Left lobe of liver (tissue), 2 donors: ENCODE measurements at places on chromosomes 1 and 21. TPM values are rescaled to one million over a fixed set of nuclear protein-coding genes. Genes with fewer than 3 reads are reported as not detected.

BMP8A gene
- total RNA-seq = not detected

EXO1 gene
- 0.33 TPM for total RNA-seq

SLC50A1 gene
- 22.4 TPM for total RNA-seq

ANGEL2 gene
- 15.6 TPM for total RNA-seq

LCE1B gene
- total RNA-seq = not detected

BGLAP gene
- total RNA-seq = 1.8 TPM

TBX15 gene
- total RNA-seq = 15.0 TPM

PDE4B gene
- total RNA-seq = 2.4 TPM

NBPF4 gene
- not detected for total RNA-seq

- DNase-seq = no peak
Observed at GRCh38 chr1:80896781-80897356, 903.9 kb upstream of the ADGRL2 start.

GRCh38 chr1:117661027-117661426 is 55.2 kb downstream of the TENT5C start:
- no peak for DNase-seq

- peak; percentile 10 for DNase-seq
Observed at GRCh38 chr1:29397981-29398380, 161.7 kb downstream of the PTPRU start.

DNA sequence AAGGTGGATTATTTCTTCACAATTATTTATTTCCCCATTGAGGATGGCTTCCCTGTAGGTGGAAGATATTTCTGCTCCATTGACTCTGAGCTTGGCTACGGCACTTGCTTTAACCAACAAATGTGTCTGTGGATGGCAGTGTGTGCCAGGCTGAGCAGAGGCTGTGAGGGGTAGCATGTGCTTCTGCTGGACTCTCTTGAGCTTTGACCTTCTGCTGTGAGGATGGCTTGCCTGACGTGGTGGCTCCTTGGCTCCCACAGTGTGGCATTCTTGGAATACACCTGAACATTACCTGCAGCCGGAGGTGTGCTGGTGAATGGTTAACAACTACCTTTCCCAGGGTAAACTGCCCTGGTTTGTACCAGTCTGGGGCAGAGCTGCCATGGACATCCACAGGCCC is 46.8 kb downstream of the WDR3 start:
- no peak for DNase-seq

DNA sequence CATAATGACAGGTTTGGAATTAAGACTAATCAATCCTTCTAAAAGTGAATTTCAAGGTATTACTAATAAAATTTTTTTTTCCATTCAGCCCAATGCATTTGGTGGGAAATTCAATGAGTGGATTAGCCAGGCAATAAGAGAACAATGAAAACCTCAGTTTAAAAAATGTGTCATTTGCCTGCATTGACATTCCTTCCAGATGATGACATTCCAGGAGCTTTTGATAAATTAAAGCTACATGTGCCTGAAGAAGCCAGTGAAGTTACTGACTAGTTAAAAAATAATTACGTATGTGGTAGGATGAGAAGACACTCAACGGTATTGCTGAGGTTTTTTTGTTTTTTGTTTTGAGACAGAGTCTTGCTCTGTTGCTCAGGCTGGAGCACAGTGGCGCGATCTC is 37.9 kb upstream of the RC3H1 start:
- DNase-seq = no peak

DNA sequence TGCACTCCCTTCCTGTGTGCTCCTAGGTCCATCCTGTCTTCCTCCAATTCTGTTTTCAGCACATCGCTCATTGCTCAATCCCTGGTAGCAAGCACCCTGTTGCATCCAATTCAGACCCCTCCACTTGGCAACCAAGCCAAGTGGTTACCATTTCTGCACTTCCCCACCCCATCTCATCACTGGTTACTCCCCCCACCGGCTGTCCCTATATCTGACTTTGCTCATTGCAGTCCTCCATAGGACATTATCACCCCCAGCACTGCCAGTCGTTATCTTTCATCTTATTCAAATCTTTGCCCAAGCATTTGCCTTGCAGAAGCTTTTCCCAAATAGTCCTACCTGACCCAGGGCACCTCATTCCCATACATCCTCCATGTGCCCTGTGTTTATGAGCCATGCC is 2.1 kb upstream of the TMEM9 start:
- no peak for DNase-seq

DNA sequence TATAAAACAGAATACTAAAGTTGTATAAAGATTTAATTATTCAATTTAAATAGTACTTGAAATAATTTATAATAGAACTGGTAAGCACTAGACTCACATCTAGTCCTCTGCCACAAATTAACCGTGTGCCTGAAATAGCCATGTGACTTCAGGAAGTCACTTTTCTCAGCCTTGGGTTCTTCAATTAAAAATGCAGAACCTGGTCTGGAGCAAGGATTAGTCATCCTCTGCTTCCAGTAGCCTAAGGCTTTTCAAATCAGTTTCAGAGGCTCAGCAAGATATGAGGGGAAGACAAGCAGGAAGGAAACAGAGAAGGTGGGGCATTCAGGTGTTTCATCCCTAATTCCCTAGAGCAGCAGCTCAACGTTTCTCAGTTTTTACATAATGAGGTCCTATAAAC is 23.0 kb downstream of the DPH5 start:
- DNase-seq = no peak

DNA sequence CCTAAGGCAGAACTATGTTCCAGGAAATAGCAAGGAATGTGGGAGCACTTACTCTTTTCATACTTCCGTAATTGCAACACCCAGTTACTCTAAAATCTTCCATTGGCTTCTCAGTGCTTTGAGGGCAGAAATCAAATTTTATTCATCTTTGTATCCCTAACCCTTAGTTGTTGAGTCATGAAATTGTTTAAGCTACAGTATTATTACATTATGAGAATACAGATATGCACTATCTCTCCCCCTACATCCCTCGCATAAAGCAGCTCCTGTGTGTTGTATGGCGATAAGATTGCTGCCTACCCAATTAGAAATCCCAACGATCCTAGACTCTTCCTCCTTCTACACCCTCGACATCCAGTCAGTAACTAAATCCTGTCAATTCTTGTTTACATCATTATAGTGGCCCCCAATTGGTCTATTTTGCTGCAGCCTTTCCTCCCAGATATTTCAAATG is 2.6 kb downstream of the AIDA start:
- DNase-seq = no peak

DNA sequence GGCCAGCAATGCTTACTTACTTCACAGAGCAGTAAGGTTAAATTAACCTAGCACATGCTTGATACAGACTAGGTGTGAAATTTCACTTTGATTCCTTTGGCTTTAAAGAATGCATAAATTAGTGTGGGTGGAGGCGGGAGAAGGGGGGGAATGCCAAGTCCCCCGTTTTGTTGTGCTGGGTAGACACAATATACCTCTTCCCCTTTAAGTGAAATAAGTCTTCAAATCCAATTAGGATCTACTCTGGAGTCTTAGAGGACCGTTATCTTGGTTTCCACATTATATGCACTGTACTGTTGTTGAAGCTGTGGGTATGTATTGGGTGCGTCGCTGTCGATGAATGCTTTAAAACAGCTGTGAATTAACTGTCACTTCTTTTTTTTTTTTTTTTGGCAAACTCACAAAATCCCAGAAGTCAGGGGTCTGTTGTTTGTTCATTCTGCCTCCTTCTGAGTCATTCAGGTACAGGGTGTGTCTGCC is 1.6 kb upstream of the S1PR1 start:
- DNase-seq = no peak

GRCh38 chr1:204493145-204493983 is 1.2 kb downstream of the PIK3C2B start:
- peak; percentile 76 for DNase-seq

DNA sequence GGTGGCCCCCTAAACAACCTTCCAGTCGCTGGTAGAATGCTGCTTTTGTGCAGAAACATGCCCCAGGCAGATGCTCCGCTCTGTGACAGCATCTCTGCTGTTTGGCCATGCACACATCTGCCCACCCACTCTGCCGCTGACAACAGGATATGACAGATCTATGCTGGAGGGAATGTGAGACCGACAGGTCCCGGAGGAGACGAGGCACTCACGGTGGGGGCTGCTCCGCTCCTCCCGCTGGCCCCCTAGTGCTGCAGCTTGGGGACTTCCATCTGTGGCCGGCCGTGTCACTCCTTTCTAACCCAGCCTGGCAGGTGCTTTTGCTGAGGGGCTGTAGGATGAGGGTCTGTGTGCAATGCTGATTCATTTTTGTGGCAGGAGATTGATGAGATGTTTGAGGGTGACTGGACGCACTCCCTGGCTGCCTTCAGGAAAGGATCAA is 49.1 kb upstream of the DMRTB1 start:
- no peak for DNase-seq

- DNase-seq = no peak
Observed at GRCh38 chr1:220067269-220068204, 21.2 kb upstream of the EPRS1 start.

- no peak for DNase-seq
Observed at GRCh38 chr1:221696718-221697461, 45.0 kb downstream of the DUSP10 start.

DNA sequence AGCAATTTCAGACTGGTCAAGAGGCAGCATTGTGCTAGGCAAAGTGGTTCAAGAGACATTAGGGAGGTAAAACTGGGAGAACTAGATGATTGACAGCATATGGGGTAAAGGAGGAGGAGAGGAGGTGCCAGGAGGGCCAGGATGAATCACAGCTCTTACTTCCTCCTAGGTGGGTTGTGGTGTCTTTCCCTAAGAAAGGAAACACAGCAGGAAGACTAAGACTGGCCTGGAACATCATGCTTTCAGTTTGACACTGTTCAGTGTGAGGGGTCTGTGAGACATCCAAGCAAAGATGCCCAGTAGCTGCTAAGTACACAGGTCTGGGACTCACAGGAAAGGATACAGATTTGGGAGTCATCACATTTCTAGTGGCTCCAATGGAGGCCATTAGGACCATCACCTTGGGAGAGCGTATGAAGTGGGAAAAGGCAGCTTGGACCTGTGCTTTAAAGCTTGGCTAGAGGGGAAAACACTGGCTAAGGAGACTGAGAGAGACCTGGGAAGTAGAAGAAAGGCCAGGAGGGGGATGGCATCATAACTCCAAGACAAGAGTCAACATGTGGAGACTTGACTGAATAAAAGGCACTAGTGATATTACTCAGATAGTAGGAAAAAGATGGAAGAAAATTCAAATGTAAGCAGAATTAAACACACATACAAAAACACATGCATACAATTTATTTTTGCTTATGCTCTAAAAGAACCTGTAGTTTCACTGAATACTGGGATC is 17.3 kb downstream of the CD58 start:
- no peak for DNase-seq

GRCh38 chr1:86924324-86924960 is 10.0 kb downstream of the HS2ST1 start:
- no peak for DNase-seq

DNA sequence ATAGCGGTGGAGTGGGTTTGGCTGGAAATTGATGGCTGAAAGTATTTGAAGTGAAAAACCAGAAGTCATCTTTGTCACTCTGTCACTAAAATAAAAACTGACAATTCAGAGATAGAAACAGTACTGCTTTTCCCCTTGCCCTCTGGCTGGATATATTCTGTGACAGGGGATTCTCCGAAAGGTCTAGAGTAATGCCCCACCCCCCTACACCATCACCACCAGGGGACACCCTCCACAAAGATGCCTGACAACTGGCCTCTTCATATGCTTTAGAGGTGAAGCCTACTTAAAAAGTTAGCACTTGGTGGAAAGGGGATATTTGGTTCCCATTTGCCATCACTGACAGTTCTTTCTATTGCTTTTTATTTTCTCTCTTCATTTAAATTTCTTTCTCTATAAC is 73.5 kb downstream of the SGIP1 start:
- no peak for DNase-seq

DNA sequence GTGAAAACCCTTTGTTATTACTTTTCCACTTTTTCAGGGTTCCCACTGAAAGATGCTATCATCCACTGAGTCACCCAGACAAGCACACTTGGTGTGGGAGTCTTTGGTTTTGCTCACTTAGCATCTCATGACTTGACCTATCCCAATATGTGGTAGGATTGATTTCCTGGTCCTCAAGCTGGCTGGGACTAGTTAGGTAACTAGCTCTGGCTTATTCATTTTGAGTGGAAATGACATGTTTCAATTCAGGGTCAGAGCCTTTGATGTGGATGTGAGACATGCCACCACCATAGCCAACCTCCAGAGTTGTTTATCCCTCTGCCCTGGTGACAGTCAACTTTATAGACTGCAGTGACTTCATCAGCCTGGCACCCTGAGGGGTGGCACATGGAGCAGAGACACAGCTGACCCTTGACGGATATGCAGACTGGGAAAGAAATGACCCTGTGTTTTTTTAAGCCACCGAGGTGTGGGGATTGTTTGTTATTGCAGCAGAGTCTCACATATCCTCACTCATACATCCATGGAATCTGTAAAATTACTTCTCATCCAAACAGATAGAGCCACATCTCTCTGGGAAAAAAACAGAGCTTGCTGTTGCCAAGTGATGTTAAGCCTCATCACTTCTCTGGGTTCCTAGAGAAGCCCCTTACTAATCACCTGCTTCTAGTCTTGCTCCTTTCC is 699.9 kb downstream of the MATN1 start:
- DNase-seq = no peak

DNA sequence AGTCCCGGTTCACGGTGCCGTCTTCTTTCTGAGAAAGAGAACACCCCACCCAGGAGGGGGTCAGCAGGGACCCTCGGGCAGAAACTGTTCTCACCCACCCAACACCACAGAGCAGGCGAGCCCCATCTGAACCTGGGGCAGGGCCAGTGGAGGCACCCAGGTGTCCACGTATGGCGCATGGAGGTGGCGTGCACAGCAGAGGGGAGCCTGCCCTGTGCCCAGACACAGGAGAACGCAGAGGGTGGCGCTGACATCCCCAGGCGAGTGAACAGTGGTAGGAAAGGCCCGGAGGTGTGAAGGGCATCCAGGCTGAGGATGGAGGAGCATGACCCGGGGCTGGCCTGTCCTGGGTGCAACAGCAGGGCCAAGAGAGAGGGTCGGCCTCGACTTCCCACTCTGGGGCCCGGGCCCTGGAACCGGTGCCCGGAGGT is 91.1 kb downstream of the STUM start:
- no peak for DNase-seq

DNA sequence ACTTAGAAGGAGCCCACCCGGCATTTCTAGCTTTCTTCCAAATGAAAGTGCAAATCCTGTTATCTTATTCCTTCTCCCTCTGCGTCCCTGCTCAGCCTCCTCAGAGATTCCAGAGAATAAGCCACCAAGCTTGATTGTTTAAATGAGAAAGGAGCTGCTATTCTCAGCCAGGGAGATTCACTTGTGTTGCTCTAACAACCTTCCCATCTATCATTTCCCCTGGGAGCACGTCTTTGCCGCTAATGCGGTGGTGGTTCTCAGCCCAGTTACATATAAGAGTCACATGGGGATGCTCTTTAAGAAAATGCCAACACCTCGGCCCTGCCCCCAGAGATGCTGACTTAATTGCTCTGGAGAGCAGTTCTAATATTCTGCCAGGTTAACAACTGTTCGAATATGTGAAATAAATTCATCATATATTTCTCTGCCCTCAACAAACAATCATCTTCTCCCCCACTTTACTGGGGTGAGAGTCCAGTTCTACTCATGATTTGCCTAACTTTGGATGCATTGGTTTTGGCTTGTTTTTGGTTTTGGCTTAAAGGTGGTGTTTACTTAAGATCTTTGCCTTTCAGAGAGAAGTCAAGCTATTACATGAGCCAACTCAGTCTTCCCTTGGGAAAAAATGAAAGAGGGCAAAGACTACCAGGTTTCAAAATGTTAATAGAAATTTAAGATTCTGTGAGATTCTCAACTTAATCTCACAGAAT is 213.9 kb downstream of the SEC16B start:
- no peak for DNase-seq

- no peak for DNase-seq
Observed at GRCh38 chr1:209600541-209600940, 17.0 kb downstream of the CAMK1G start.
